ENCODE measurements at places on chromosomes 2 and 18.

GRCh38 chr2:216491793-216492596 is 6.6 kb upstream of the RPL37A start:
- peak; percentile 42 for DNase-seq

DNA sequence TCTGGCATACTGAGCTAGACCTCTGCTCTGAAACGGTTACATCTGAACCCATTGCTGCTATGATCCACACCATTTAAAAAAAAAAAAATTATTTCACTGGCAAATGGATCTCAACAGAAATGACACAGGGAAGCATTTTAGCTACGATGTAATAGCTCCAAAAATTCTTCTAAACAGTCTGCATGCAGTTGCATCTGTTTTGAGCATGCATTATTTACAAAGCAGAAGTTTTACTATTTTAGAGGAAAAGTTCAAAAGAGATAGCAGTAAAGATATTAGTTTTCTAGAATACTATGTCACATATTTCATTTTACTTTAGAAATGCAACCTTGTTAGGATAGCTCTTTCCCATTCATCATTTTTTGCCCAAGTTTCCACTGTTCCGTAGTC is 265.7 kb downstream of the MEIS1 start:
- DNase-seq = no peak

DNA sequence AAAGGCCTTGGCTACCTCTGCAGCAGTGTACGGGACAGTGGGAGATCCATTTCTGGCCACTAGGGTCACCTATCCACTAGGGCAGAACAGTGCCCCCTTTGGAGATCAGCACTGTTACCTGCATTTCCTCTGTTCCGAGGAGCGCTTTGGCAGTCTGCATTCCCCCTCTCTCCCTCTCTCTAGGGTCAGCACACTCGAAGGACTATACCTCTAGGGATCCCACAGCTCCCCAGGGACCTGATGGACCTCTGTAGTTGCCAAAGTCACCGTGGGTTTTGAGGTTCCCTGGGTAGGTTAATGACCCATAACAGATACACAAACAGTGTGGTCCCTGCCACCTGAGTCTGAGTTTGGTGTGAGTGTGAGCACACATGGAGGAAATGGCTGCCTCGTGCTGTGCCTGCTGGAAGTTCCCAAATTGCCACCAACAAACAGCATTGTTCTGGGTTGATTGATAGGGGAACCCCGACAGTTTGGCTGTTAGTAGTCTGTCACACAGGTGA is 99.8 kb upstream of the VWC2L start:
- DNase-seq = no peak

DNA sequence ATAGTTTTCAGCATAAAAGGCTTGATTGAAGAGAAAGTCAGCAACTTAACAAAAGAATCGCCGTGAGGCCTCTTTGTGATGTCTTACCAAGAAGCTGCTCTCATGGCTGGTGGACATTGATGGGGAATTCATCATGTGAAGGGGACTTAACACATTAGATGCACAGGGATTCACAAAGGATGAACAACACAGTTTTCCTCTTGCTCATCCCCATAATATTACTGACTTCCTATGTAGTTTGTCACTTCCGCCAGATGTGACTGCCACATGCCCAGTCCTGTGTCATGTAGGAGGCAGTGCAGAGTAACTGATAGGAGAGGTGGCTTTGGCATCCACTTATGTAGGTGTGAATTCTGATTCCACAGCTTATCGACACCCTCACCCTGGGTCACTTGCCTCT is 232.6 kb upstream of the LYPD1 start:
- DNase-seq = no peak
